ENCODE measurements at places on chromosomes 12 and 14.

GRCh38 chr14:51145246-51145645 is 50.3 kb upstream of the TRIM9 start:
- DNase-seq = peak; percentile 20

- DNase-seq = peak; percentile 93
Measured at GRCh38 chr12:49244176-49244575, 20.7 kb upstream of the TUBA1C start.

- DNase-seq = no peak
Measured at GRCh38 chr14:76134231-76134630, 17.5 kb upstream of the GPATCH2L start.

- no peak for DNase-seq
Measured at GRCh38 chr14:96754162-96754844, 42.9 kb upstream of the VRK1 start.

GRCh38 chr12:101832030-101832429 is 1.3 kb upstream of the GNPTAB start:
- DNase-seq = no peak

Data from fibroblast of skin of scalp (primary cell).